ENCODE measurements at places on chromosomes 4 and X.
A peak's percentile ranks its signal among the peaks of the same experiment; 100 is the strongest.

DNA sequence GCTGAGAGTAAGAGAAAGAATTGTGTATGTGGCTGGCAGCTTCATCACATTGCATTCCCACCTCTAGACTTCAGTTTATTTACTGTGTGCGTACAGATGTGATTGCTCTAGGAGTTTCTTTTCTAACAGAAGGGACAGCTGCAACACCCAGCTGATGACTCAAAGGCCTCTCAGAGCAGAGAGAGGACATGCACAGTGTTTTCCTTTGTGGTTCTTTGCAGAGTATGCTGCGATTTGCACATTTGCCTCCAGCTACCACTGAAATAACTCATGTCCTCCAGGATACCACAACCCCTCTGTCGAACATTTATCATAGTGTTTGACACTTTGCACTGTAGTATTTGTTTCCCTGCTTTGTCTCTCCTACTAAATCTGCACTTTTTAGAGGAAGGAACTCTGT lies 294.1 kb downstream of the STIM2 start:
- ATAC-seq = no peak

DNA sequence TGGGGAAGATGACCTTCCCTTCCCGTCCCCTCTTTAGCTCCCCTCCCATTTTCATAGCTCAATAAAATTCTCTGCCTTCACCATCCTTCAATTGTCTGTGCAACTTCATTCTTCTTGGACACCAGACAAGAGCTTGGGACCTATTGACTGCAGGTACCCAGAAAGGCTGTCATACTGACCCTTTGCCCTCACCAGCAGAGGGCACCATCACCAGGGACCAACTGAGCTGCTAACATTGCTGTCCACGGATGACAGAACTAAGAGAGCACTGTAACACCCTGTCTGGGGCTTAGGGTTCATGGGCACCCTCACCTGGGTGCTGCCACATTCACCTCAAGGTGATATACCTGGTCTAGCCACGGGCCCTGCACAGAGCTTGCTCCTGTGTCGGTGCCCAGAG lies 141.3 kb upstream of the VCX3B start:
- no peak for ATAC-seq

DNA sequence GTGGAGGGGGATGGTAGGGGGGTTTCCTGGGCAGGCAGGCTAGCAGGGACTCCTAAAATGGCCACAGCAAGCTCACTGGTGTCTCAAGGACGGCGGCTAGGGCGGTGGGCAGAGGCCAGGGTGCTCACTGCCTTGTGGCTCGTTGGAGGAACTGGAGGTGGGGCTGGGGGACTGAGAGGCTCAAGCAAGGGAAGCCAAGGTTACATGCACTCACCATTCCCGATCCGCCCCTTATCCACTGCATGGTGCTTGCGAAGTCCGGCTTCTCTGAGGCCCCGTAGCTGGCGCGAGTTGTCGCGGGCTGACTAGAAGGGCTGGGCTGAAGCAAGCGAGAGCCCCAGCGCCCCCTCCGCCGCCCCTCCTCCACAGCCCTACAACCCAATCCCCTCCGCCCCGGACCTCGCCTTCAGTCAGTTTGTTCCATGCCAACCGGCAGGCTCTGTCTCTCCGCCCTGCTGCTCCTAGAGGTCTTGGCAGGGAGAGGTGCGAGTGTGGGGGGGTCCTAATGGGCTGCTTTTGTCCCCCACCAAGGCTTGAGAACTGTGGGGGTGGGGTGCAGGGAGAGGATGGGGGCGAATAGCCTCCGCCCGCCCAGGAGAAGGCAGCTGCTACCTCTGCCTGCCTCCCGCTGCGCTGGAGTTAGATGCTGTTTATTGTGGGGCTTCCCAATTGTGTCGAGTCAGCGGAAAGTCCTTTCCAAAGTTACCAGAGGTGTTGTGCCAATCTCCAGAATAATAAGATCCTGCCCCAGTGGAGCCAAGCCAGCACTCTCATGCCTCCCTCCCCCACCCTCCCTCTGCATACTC lies at the start of gene ARHGEF9:
ARHGEF9 (minus strand) TSS at position 313 of the 806 bp plus-strand sequence; CDS start at position 244, 69 bp downstream.
- ATAC-seq = no peak

DNA sequence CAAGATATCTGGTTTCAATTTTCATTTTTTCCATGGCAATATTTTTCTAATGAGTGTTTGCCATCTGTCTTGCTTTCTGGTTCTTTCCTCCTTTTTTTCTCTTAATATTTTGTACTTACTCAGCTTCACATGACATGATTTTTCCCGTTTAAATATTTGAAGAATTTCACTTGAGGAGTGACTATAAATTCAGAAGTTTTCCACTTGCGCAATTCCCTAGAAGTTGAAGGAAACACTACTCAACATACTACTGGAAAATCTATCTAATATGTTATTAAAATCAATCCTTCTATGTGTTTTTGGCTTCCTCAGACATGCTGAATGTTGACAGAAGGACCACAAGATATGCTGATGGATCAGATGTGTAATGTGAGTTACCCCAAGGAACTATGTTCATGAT lies 36.8 kb upstream of the BANK1 start:
- no peak for ATAC-seq

DNA sequence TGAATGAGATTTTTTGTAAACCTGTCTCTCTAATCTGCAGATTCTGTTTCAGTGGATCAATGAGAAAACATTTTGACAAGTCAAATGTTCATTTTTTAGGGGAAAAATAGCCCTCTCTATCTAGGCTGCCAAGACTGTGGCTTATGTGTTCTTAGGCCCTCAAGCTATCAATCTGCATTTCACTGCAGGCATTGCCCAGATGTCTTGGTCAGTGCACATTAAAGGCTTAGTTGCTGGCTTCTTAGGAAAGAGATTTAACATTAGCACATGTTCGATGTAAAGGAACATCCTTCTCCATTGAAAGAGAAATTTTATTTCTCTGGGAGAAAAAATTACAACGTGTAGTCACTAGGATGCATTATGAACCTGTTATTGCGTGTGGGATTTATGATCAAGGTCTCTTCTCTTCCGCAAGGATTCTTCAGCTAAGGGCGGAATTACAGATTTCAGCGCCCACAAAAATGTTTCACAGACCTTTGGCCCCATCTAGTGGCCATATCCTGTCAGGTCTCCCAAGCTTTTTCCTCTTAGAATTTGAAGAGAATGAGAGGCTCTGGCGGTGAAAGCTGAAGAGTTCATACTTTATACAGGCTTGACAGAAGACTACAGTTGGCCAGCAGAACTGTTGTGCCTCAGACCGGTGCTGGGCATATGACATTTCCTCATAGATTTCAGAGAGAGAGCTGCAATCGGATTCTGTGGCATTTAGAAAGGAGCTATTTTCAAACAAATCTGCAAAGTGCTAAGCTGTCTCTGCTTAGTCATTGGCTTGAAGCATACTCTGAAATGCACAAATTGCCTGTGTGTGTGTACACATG lies 144.6 kb upstream of the NOCT start:
- ATAC-seq = no peak

- ATAC-seq = no peak
Measured at GRCh38 chr4:163988391-163988790, 493.9 kb downstream of the TMA16 start.

DNA sequence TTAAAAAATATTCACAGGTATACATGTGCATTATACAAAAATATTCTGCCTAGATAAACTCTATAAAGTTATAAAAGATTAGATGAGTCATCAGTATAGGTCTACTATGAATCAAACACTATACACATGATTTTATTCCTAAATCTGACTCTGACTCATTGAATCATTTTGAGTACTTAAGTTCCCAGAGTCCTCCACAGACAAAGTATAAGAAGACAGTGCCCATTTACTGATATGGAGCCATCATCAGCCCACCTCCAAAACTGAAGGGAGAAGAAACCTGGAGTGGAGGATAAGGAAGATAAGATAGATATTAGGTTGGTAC lies 28.7 kb upstream of the ANTXR2 start:
- peak; percentile 85 for ATAC-seq

DNA sequence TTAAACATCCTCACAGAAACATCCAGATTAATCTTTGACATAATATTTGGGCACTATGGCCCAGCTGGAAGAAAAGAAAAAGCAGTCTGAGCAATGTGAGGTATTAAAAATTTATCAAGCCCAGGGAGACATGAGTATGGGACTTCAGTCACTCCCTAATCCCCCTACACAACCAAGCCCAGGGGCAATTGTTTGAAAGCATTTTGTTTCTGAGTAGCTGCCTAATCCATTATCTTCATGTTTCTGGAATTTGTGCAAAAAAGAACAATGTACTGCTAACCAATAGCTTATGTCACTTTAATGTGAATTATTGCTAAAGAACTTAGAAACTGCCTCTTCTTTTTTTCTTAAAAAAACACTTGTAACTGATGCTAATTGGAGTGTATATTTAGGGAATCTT lies 360.7 kb downstream of the TEX13C start:
- no peak for ATAC-seq

GRCh38 chrX:96455078-96455477 lies 229.6 kb upstream of the DIAPH2 start:
- no peak for ATAC-seq

- ATAC-seq = no peak
Measured at GRCh38 chrX:33207056-33207455, 4.3 kb downstream of the DMD start.

All from activated T-helper 17 cell treated with anti-CD3 and anti-CD28 coated beads, Interleukin-2, amount 50 U/mL, for 72 hours (primary cell).